ENCODE measurements at places on chromosomes 2 and 18.

GRCh38 chr18:44652722-44653121 is 28.0 kb upstream of the SETBP1 start:
- DNase-seq = no peak

DNA sequence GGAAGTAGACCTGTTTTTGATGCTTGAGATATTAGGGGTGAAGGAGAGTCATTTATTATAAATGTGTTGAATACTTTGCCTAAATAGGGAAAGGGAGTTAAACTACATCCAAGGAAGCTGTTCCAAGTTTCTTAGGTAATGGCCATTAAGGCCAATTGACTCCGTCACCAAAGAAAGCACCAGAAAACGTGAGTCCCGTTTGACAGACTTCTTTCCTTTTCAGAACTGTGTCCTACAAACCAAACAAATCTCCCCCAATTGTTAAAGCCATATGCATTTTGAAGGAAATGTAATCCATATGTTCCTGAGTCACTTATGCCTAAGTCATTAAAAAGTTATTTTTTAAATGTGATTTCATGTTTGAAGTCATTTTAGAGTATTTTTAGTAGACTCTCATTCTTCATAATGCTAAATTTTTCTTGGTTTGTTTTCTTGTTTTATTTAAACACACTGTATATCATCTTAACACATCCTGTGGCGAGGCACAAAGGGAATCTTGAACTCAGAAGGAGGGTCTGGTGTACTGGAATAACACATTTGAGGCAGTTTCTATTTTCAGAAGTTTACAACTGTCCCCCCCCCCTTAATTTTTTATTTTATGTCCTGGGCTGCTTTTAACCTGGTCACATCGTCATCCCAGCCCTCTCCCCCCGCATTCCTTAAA is 133.7 kb downstream of the RHBDD1 start:
- no peak for DNase-seq

- no peak for DNase-seq
Measured at GRCh38 chr2:238151628-238152235, 7.0 kb upstream of the ERFE start.

DNA sequence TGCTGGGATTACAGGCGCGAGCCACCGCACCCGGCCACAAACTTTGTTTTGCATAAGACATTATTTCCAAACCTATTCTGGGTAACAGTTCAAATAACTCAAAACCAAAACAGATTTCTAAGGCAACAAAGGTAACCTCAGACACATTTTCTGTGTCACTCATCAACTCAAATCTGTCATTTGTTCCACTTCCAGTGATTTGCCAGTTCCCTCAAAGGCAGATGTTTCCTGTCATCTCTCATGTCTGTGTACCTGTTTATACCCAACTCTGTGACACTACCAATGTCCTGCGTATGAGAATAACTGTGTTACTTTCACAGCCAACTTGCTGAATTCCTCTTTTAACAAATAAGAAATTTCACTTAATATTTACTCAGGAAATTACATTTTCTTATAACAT is 54.4 kb downstream of the SCN3A start:
- no peak for DNase-seq

- no peak for DNase-seq
Measured at GRCh38 chr2:239881031-239881471, 144.1 kb downstream of the NDUFA10 start.

DNA sequence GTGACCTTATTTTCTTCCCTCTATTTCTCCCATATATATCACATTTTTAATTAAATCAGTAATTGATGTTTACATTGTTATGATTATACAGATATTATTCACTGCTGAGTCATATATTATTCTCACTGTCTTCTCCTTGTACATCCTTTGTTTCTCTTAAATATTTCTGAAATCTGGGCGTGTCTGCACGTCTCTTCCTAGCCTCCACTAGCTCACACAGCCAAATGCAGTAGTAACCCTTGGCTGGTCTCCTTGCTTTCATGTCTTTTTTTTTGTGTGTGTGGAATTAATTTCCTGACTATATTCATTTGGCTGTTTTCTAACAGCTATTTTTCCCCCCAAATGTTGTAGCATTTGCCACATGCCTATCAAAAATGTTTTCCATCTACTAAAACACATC is 15.8 kb downstream of the CCNYL1 start:
- DNase-seq = no peak

DNA sequence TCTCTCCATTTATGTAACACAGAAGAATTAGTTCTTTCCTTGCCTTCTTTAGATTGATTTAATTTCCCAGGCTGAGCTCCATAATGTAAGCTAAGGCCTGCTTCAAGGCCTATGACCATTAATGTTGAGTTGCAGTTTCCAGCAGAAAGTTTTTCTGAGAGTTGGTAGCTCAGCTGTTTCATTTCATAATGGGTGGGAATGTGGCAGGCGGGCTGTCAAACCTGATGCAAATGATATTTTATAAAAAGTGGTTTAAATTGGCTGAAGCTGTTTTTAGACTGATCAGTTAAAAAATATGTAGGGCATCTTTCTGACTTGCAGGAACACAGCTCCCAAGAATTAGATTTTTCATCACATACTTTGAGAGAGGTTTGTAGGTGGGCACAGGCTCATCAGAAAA is 40.4 kb upstream of the FSHR start:
- no peak for DNase-seq

- DNase-seq = no peak
Measured at GRCh38 chr18:48079885-48080284, 149.4 kb upstream of the SMAD2 start.

DNA sequence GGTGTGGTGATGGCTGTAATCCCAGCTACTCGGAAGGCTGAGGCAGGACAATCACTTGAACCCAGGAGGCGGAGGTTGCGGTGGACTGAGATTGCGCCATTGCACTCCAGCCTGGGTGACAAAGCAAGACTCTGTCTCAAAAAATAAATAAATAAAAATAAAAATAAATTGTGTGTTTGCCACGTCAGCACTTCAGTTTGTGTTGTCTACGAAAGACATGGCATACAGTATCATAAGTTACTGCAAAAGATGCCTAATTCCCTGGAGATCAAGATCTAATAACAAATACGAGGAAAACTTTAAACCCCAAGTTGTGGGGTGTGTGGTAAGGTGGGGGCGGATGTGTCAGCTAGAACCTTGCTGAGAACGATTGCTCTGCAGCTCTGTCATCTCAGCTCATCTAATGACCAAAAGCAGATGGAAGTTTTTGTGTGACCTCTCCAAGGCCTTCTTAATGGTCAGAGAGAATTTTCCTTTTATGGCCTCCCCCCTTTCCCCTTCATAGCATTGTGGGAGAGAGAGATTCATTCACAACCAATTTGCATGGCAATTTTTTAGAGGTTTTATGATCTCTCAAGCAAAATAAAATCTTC is 11.3 kb downstream of the NPAS2 start:
- DNase-seq = no peak

- no peak for DNase-seq
Measured at GRCh38 chr2:226839951-226840350, 4.1 kb downstream of the RHBDD1 start.

DNA sequence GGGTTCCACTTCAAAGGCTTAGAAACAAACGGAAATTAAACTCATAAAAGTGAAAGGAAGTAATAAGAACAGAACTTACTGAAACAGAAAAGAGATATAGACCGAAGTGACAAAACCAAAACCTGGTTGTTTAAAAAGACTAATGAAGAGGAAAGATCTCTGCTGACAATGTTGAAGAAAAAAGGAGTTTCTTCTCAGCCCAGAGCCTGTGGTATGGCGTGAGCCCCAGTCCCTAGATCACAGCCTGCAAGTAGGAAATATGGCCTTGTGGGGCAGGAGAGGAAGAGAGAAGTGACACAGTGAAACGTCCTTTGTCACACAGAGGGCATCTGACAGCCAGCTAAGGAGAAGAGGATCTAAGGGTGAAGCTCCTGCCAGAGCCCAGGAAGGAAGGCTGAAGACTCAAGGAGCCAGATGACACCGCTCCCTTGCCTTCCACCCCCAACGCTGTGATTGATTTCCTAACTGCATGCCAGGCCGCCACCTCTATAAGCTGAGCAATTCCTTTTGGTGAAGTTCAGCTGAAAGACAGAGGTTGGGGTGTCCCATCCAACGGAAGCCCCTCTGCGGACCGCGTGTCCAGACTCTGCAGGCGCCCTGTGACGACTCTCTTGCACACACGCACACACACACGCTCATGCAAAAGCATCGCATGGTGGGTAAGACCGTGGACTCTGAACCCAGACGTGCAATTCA is 141.1 kb downstream of the HDAC4 start:
- no peak for DNase-seq

DNA sequence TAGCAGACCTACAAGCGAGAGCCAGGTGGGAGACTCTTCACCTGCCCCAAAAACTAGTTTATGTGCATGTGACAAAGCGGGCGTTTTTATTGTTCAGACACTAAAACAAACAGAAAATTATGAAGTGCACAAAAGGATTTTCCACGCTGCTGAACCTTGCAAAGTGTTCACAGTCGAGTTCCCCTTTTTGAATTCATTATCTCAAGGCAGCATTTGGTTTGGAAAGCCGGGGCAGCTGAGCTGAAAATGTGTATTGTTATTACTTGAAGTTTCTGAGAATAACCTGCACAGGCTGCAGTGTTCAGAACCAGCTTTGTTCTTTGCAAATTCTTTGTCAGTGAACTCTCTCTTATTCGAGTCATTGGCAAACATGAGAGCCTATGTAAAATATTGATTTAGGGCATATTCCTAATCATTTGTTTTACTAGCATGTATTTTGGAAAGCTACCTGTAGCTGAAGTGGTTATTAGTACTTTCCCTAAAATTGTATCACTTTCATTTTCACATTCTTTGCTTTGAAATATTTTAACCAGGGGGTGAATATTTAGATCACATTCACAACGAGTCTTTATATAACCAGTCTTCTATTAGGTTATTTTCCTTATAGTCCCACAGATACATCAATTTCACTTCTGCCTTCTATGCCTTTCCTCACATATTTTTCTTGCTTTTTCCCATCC is 59.5 kb downstream of the LRRTM1 start:
- DNase-seq = no peak

- DNase-seq = no peak
Measured at GRCh38 chr18:26320686-26321085, 94.4 kb downstream of the TAF4B start.

DNA sequence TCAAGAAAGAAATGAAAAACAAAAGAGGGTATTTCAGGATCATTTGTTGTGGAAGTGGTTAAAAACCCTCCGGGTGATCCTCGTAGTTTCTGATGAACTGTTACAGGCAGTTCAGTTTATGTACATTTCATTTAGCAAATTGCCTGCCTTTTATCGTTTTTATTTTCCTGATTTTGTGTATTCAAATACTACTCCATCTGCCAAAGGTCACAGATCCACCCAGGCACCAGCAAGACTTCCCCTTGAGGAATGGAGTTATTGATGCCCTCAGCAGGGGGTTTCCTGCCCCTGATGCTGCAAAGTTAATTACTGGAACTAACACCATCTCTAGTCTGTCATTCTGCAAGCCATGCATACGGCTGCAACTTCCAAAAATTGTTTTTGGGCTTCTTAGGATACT is 641.9 kb downstream of the SLC4A3 start:
- DNase-seq = no peak

DNA sequence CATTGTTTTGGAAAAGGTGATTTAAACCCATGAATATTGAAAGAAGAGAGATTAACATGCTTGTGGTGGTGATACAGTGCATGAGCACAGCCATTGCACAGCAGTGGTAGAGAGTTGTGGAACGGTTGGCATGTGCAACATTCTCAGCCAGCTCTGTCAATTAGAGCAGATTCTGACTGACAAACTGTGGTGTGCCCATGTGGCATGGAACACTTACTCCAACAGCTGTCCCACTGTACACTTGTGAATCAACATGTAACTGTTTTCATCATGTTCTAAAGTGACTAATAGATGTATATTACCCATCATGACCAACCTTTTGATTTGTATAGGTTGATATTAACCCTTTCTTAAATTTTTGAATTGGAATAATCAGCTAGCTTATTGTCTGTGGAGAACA is 55.6 kb downstream of the PKP4 start:
- no peak for DNase-seq

- DNase-seq = peak; percentile 4
Measured at GRCh38 chr2:101223814-101224231, 28.9 kb upstream of the CNOT11 start.

DNA sequence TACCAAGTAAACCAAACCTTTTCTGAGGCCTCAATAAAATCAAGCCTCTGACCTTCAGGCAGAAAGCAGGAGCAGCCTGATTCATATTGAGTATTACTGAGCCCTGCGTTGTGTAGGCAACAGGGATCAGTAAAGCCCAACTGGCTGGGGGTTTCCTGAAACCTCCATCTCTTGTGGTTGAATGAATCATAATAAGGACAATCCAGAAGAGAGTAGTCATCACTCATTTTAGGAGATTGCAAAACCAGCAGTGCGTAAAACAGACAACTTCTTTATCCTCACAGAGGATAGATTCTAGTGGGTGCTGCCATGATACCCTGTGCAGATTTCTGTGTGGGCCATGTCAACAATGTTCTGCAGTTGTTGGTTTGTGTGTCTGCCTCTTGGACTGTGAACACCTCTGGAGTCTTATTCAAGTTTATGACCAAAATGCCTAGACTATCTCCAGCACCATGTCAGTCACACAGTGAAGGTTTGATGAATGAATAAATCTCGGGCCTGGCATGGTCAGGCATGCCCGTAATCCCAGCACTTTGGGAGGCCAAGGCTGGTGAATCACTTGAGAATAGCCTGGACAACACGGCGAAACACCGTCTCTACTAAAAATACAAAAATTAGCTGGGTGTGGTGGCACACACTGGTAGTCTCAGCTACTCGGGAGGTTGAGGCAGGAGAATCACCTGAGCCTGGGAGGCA is 51.8 kb upstream of the RAB27B start:
- DNase-seq = no peak

GRCh38 chr2:235116885-235117492 is 165.2 kb downstream of the SH3BP4 start:
- DNase-seq = no peak

DNA sequence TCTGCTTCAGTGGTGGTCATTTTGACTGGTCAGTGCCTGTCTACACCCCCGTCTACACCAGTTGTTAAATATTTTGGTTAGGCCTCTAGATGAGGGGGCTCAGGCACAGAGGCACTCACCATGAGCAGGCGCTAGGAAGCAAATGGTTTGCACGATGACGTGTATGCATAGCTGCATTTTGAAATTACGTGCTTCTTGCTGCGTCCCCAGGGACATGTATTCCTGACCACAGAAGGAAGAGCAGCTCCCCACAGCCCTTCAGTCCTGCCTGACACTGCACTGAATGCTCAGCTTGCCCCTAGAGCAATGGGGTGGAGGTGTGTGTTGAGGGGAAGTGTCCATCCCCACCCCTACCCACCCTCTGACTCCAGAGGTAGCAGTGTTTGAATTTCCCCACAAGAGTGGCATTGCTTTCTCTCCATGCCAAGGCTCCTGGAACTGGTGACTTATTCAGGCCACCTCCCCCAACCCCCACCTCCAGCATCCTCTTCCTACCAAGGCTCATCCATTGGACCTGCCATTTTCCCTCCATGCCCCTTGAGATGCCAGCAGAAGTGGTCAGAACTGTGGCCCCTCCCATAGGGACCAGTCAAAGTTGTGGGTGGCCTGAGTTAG is 11.4 kb upstream of the ZAP70 start:
- DNase-seq = no peak

DNA sequence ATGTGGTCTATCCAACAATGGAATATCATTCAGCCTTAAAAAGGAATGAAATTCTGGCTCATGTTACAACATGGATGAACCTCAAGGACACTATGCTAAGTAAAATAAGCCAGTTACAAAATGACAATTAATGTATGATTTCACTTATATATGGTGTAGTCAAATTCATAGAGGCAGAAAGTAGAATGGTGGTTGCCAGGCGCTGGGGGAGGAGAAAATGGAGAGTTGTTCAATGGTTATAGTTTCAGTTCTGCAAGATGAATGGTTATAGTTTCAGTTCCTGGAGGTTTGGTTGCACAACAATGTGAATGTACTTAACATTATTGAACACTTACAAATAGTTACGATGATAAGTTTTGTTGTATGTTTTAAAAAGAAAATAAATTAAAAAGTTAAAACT is 79.2 kb upstream of the IL1R2 start:
- no peak for DNase-seq
